ENCODE measurements at places on chromosomes 5 and 9.

GRCh38 chr9:114424126-114424525, 36.3 kb upstream of the AKNA start:
- no peak for DNase-seq

GRCh38 chr9:91192381-91193086, 169.2 kb downstream of the AUH start:
- no peak for DNase-seq

DNA sequence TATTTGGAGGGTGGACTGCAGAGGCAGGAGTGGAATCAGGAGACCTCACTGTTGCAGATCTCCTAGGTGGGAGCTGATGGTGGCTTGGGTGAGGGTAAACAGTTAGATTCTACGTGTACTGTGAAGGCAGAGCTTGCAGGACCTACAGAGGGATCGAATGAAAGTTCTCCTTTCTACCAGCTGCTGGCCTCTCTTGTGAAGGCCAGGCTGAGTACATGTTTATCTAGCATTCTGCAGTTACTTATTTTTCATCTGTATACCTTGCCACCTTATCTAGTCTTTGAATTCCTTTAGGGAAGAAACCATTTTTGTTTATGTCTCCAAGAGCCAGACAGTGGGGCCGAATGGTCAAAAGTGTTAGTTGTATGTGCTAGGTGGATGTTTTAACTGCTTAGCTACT, 57.6 kb downstream of the PTTG1 start:
- DNase-seq: no peak

DNA sequence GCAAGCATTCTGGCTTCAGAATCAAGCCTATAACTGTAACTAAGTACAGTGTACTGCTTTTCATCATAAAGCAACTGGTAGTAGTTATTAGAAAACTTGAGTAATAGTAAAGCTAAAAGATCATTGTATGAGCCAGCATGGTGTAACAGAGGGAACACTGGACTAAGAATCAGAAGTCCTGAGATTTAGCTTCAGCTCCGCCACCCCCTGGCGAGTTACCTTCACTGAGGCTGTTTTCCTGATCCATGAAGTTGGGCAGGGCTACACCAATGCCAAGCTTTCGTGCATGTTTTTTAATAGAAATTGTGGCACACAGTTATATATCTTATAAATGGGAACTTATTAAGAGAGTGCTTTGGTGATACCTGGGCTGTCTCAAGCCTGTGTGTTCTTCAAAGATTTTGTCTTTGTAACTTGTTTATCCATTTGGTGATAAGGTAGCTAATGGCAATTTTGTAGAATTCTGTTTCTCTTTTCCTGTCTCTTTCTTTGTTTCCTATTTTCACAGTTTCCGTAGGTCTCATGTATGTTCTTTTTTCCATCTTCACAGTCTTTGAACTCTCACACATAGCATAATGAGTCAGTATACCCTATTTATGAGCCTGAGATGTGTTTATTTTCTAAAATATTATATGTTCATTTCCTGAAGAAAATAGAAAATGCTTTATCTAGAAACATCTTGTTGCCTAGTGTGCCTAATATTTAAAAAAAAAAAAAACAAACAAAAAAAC, 102.3 kb downstream of the GDNF start:
- DNase-seq: no peak

GRCh38 chr5:150044329-150044681, 42.0 kb downstream of the CSF1R start:
- DNase-seq: no peak

DNA sequence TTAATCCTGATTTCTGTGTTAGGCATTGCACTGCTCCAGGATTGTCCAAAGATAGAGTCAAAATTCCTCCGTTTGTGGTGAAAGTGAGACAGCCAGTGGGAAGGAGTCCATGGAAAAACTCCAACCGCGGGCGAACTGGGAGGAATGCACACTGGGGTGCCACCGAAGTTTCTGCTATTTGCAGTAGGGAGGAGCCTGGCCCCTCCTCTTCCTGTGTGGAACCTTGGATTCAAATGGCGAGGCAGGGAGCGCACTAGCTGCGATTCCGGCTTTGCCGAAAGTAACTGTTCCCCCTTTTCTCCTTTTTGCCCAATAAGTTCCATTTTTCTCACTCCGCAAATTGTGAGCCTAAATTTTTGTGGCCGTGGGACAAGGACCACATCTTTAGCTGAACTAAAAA, 9.3 kb downstream of the BAAT start:
- no peak for DNase-seq

GRCh38 chr5:129465776-129466344, 5.8 kb downstream of the ADAMTS19 start:
- DNase-seq: no peak

GRCh38 chr5:71778678-71779276, 59.7 kb downstream of the CARTPT start:
- DNase-seq: peak; percentile 56

DNA sequence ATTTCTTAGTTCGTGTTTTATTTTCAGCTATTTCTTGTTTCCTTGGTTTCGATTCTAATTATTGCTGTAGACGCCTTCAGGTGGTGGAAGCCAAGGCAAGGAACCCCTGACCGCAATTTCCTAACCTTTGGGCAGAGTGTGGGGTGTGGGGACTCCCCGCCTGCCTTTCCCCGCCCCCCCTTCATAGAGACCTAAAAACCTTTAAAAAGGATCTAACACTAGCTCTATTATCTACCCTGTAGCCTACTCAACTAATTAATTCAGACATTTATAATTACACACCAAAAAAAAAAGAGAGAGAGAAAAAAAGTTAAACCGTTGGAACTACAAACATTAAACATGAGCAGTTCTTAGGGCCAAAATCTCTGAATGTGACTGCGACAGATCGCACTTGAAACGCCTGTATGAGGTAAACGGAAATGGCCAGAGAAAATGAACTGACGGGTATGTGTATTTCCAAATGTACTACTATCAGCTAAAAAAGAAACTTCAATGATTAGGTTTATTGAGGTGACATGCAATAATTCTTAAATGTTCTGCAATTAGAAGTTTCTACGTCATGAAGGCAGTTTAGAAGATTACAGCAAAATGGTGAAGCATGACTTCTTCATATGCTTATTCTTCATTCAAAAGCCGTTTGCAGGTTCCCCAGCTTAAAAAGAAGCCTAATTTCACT, 19.0 kb upstream of the FER start:
- DNase-seq: peak; percentile 54

DNA sequence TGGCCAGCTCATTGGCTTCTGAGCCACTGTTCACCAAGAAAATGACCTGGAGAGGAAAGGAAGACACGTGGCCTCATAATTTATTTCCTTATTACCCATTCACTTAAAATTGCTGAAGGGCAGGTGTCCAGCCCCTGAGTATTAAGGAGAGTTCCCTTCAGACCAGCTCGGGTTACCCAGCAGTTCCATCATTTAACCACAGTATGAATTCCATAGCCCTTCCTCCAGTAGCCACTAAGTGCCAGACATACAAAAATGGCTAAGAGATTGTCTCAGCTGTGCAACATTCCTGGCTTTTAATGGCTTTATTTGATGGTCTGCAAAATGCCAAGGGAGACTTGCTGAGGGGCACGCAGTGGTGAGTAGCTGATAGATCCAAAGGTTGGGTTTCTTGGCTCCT, 12.5 kb downstream of the AGXT2 start:
- DNase-seq: no peak

- no peak for DNase-seq
These were observed 143.4 kb upstream of the CDH6 start for GRCh38 chr5:31049936-31050704.

GRCh38 chr5:95238560-95239325, 46.2 kb downstream of the MCTP1 start:
- peak; percentile 68 for DNase-seq

DNA sequence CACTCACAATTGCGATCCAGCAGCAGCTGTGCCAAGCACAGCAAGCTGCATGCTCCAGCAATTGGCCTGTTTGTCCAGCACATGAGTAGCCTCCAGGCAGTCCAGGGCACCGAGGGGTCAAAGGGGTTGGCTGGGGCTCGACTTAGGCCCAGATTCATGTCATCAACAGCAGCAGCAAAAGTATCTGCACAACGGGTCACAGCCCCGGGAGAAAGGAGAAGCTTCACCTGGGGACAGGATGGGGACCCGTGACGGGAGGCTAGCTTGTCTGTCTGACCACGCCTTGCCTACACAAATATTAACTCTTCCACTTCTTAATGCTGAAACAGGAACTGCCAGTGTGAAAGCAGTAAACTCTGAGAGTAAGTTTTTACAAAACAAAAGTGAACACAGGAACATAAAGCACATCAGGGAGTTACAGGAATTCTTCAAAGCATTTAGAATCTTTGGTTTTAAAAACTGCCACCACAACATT, 191.2 kb downstream of the PIK3R1 start:
- peak; percentile 62 for DNase-seq

DNA sequence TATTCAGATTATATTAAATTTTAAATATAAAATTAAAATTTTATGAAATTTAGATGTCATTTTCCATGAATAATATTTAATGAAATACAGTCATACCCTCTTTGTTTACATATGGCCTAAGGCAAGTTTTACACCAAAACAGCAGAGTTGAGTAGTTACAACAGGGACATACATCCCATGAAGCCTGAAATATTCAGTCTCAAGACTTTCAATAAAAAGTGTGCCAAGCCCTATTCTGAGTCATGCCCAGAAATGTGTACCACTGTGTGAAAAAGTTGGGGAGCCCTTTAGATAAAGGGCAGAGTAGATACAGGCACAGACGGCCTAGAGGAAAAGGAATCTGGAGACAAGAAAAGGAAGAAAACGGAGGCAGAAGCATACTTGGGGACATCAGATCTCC, 261.3 kb downstream of the SGCD start:
- DNase-seq: no peak

DNA sequence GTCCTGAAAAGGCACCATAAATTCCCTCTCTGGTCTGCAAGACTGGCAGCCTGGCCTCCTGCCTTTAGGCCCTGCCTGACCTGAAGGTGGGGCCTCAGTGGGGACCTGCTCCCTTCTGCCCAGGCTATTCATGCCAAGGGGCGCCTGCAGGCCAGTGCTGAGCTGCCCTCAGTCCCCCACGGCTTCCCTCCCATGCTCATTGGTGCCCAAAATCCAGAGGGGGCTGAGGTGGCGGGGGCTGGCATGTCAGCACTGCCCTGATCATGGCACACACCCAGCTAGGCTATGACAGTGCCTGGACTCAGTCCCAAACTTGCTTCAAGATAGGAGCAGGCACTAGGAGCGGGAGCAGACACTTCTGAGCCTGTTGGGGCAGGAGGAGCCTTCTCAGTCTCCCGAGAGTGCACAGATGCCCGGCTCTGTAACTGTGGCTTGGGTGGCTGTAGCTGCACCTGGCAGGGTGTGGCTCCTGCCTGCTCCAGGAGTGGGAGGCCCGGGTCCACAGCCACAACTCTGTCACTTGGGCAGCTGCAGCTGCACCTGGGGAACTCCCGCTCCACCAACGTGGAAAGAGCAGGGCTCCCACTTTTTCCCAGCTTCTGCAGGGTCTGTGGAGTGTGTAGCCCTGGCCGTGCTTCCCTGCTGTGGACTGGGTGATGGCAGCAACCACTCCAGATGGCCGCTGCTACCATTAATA, 49.0 kb downstream of the NDUFAF2 start:
- DNase-seq: no peak

- DNase-seq: no peak
These were observed 273.4 kb downstream of the DENND1A start for GRCh38 chr9:123656565-123656964.

DNA sequence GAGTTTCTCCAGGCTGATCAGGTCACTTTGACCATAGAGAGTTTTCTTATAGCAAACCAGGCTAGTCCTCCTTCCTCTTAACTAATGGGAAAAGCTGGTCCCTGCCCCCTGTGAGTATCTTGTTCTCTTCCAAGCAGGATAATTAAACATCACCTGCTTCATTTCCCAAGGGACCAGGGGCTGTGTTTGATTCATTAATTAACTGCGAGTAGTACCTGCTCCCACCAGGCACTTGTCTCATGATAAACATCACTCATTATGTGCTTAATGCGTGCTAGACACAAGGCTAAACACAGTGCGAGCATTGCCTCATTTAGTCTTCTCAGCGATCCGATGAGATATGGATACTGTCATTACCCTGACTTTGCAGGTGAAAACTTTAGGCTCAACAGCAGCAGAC, 1.7 kb upstream of the FAM163B start:
- DNase-seq: no peak

- no peak for DNase-seq
These were observed 73.2 kb downstream of the AOPEP start for GRCh38 chr9:94799578-94800264.

- DNase-seq: no peak
These were observed 108.7 kb downstream of the LIFR start for GRCh38 chr5:38447786-38448185.

DNA sequence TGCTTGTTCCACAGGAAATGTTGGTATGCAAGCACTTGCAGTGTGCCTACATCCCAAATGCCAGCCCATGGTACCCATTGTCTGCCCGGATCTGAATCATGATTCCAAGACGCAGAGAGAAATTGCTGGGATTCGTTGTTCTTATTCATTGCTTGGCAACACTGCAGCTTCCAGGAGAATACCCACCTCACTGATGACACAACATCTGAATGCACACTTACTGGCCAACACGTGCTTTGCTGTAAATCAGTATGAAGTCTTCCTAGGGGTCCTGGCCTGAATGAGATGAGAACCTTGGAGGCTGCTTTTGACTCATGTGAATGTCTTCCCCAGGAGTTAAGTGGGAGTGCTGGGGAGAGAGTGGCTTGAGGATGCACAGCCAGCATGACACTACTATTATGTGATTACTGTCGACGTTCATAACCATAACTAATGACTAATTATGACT, 11.6 kb downstream of the SRD5A1 start:
- no peak for DNase-seq

DNA sequence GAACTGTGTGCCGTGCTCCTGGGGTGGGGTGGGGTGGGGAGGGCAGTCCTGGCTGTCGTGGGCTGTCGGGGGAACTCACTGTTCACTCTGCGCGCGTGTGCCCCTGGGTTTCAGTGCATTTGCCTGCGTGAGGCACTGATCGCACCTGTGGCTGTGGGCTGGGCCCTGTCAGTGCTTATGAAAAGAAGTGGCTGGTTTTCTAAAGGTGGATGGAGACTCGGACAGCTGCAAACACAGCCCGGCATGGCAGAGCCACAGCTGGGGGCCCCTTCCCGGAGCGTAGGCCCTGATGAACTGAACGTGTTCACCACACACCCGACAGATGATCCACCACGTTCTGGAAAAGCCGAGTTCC, 42.7 kb downstream of the NKD2 start:
- no peak for DNase-seq

DNA sequence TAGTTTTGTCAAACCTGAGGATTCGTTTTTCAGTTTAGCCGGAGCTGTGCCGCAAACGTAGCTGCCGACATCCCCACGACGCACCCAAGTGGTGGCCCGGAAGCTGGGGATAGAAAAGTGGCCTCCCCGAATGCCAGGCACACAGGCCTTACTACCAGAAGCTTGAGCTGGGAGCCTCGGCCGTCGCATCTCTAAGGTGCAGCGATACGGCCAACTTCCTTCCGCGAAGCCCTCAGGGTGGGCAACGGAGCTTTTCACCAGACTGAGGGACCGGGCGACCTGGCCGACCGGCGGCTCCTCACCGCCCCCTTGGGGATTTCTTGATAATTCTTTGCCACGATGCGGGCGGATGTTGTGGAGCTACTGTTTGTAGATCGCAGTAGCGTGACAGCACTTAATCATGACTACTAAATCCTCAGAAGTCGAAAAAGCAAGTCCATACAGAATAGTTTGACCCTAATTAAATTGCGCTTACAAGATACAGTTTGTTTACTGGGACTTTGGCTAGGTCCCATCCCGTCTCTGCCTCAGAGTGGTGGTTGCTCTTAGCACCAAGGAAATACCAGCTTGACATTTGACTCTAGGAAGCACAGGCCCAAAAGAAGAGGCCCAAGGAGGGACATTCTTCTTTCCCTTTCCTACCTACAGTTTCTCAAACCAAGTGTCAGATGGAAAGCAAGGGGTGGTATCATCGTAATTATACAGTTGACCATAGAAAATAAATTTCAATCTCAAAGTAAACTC, 613 bp upstream of the TMEM267 start:
- DNase-seq: peak; percentile 96

- DNase-seq: peak; percentile 68
These were observed 2.6 kb upstream of the SLC28A3 start for GRCh38 chr9:84343111-84343521.

Data from hematopoietic multipotent progenitor cell treated with erythropoietin and hydrocortisone succinate and interleukin-3 and kit ligand, for 4 days (in vitro differentiated cells).